ENCODE measurements at places on chromosomes 5 and 9.

- DNase-seq: no peak
Observed at GRCh38 chr5:141845371-141845851, 32.8 kb downstream of the PCDH1 start.

DNA sequence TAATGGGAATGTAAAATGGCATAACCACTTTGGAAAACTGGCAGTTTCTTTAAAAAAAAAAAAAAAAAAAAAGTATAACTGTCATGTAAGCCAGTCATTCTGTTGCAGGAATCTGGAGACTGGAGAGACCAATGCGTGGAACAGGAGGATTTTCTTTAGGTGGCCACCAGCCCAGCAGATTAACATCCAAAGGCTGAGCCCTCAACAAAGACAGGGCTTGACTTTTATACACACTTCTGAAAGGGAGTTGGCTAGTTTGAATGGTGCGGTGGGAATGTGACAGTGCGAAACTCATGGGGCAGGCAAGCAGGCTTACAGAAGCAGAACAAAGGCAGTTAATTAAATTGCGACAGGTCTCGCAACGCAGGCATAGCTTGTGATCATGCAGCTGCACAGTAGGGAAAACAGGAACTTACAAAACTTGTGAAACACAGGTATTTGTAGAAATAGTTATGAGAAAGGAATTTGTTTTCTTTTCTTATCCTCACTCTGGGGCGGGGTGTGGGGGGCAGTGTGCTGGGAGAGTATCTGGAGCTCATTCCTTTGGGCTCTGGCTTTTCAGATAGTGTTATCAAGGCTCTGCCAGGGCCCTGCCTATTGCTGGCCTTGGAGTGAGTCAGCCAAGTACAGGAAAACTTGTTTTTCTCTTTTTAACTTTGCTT lies 12.0 kb downstream of the UIMC1 start:
- no peak for DNase-seq

DNA sequence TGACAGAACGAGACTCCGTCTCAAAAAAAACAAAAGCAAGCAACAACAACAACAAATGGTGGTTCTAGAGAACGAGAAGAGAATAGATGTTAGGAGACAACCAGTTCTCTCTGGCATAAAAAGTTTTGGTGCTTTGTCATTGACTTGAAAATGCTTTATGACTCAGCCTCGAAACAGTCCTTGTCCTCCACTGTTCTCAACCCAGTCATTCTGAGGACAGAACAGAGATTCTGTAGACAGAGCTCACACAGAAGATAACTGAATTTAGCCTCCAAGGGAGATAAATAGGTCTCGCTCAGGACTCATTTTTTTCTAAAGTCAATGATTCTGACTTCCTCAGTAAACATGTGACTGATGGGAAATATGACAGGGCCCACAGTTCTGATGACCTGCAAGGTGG lies 76.0 kb upstream of the FSTL4 start:
- DNase-seq: no peak

DNA sequence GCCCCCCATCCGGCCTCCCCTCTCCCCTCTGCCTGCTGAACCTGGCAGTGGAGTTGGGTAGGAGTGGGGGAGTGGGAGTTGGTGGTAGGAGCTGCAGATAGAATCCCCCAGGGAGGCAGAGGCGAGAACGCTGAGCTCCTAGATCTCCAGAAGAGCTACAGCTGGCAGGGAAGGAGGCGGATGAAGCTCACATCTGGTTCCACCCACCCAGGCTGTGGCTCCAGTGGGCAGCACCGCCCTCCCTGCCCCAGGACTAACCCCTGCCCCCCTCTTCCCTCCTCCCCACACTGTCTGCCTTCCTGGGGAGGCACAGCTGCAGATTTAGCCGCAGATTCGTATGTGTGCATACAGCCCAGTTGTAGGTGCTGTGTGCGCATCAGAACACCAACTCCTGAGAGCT lies 34.2 kb downstream of the C9orf50 start:
- DNase-seq: no peak

DNA sequence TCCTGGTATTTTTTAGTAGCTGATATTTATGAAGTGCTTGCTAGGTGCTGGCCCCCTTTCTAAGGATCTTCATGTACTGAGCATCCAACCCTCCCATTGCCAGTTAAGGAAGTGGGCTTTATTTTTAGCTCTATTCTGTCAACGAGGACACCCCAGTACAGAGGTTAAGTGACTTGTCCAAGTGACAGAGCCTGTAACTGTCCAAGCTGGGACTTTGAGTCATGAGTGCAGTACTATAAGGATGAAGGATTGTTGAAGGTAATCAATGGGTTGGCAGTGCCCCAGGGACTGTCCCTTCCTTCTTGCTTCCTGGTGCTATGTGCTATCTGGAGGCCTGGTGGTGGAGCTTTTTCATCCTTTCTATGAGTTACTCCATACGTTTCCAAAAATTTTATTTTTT lies 18.0 kb upstream of the FABP6 start:
- no peak for DNase-seq

GRCh38 chr5:17163221-17163620 lies 54.2 kb upstream of the BASP1 start:
- no peak for DNase-seq

DNA sequence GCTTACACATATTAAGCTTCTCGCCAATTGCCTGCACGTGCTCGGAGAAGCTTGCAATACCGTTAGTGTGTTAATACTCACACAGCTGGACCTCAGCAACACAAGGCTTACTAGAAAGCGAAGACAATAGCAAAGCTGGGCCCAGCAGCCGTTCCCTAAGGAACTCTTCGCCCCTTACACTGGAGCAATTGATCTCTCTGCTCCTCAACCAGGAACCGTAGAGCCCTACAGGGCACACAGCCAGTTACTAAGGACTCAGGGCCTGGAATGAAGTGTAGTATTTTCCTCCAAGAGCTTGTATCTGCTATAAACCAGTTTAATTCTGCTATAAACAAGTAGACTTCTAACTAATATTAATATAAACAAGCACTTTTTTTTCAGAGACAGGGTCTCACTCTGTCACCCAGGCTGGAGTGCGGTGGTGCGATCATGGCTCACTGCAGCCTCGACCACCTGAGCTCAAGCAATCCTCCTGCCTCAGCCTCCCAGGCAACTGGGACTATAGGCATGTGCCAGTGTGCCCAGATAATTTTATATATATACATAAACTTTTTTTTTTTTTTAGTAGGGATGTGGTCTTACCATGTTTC lies 67.0 kb upstream of the SIMC1 start:
- no peak for DNase-seq

DNA sequence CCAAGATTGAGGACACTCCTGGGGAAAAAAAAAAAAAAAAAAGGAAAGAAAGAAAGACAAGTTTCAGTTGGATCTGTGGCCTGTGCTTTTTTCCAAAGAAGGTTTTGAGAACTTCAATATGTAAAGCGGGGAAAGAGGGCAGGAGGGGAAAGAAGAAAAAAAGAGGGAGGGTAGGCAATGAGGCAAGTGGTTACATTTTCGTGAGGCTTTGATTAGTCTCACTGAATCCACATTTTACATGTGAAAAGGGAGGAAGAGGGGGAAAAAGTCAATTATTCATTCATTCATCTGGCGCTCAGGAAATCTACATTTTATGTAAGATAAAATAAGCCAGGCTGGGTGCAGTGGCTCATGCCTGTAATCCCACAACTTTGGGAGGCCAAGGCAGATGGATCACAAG lies 315.2 kb upstream of the PAPPA start:
- no peak for DNase-seq

- no peak for DNase-seq
Observed at GRCh38 chr9:114372921-114373448, 14.8 kb downstream of the AKNA start.

GRCh38 chr5:160802592-160802991 lies 49.4 kb downstream of the ATP10B start:
- no peak for DNase-seq

DNA sequence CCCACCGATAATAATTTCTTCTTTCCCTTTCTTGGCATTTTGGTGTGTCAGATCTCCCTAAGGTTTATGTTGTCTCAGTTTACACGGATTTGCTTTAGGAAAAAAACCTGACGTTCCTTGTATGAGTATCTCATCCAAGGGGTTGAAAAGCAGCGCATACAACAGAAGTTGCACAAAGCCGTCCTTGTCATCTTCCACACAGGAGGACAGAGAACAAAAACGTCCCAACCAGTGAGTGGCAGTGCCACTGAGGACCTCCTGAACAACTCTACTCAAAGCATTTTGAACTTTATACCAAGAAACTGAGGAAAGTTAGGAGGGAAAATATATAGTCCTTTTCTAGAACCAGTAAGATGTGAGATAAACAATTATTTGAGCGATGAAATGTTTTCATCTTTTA lies 547.0 kb downstream of the PDE4D start:
- no peak for DNase-seq

GRCh38 chr5:89850513-89850865 lies 559.1 kb downstream of the CETN3 start:
- no peak for DNase-seq

GRCh38 chr9:98860871-98861293 lies 53.4 kb downstream of the GALNT12 start:
- DNase-seq: no peak

GRCh38 chr9:112081918-112082729 lies 93.0 kb downstream of the SUSD1 start:
- no peak for DNase-seq

DNA sequence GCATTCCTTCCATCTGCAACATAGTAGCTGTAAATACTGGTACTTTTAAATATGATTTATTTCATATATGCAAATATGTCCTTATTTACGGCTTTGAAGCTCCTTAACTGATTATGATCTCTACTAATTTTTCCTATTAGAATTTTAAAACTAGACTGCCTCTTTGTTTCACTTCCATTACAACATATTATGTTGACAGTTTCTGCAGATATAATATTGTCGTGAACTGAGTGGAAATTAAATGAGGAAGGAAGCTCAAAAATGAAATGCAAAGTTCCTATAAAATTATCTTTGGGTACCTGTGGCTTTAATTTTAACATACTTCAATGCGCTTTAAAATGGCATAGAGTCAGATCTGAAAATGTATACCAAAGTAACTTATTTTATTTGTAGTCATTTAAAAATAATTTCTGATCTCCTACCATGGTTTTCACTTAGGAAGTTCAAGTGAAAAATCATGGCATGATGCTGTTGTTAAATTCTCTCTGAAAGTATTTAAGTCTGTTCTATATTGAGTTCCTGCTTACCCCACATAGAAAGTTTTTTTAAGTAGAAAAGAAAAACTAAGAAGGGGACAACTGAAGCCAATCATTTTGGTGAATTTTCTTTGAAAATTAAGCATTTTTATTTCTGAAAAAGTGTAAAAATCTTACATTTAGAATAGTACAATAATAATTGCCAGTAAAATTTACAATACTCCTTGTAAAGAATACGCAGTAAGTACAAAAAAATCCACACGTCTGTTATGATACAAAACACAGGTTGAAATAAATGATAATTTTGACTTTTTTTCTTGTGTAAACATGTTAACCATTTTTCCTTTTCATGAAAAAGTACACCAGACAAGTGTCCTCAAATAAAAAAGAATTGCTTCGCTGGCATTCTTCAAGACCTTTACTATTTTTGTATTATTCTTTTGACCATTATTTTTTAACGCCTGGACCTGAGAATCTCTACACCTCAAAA lies 2.6 kb downstream of the FOXD1 start:
- no peak for DNase-seq

DNA sequence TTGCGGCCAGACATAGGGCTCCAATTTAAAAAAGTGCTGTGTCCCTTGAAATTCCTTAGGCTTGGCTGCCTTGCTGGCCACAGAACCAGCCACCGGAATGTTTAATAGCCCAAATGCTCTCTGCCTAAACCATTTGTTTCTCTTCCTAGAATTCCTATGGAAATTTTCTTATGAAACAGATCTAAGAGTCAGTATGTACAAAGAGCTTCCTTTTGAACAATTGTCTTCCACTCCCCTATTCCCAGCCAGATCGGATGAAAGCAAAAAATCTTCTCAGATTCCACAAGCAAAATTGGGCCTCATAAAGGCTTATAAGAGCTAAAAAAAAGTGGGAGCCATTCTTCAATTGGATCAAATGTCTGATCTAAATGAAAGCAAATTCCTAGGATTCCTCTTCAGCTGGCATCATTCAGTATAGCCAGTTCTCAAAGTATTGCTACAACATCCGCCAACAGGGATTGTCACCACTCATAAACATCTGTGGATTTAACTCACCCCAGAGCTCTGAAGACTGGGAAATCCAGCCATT lies 104.3 kb downstream of the CEMIP2 start:
- DNase-seq: no peak

DNA sequence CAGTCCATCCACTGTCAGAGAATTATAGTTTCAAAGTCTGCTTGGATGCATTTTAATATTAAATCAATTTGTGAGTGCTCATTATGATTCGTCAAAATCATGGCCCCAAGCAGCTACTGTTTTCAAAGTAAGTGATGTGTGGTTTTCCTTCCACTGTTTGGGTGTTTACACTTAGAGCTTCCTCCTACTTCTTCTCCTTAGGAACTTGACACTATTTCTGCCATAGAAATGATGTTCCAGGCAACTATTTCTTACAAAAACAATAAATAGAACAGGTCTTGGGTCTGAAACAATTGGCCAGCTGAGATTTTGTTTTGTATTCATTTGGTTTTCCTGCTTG lies 132.8 kb upstream of the RAI14 start:
- DNase-seq: no peak

GRCh38 chr9:19033015-19033414 lies at the start of gene SAXO1:
TSS of gene SAXO1 (minus strand) at chr9:19033209. CDS start at chr9:19032908, 301 bp downstream.
- DNase-seq: no peak

- DNase-seq: peak; percentile 50
Observed at GRCh38 chr5:141223112-141223783, at the start of gene PCDHB14. TSS of gene PCDHB14 (plus strand) at chr5:141223343. CDS start at chr5:141223506, 163 bp downstream.

GRCh38 chr5:57687596-57687995 lies 205.0 kb upstream of the ACTBL2 start:
- no peak for DNase-seq

DNA sequence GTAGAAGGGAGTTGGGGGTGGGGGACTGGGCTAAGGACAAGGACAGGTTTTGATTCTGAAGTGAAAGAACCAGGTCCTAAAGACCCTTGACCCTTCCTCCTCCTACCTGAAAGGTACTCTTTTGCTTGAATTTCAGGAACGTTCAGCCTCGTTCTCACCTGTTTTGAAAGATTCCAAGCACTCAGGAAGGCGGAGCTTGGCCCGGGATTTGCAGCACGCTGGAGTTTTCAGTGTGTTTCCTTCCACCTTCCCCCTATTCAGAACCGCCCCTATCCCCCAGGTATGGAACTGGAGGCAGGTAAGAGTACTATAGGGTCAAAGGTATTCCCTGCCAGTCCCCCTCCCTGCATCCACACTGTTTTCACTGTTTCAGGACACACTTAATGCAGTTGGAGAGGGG lies 7.1 kb downstream of the EGR1 start:
- no peak for DNase-seq

DNA sequence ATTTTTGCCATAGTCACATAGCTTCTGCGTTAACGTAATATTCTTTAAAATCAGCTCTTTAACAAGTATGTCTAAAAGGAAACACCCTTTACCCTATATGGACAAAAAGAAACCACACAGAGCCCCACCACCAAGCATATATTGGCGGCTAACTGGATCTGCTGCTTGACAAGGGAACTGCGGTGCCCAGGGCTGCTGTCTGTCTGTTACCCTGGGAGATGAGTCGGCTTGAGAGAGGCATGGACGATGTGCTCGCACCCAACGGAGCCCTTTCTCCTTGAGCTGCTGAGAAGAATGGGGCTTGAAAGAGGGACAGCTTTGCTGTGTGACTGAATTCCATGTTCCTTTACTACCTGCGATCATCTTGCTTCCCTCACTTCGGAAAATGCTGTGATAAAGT lies 158.6 kb upstream of the SHB start:
- DNase-seq: no peak

GRCh38 chr9:10242255-10242654 lies 370.5 kb downstream of the PTPRD start:
- DNase-seq: no peak

- peak; percentile 9 for DNase-seq
Observed at GRCh38 chr5:111227801-111228200, 3.6 kb downstream of the CAMK4 start.

- no peak for DNase-seq
Observed at GRCh38 chr5:14767735-14768507, 103.4 kb downstream of the OTULIN start.

Data from NCI-H1105 (cell line).